GM13977 (cell line): ENCODE measurements at places on chromosomes 12 and 14.

DNA sequence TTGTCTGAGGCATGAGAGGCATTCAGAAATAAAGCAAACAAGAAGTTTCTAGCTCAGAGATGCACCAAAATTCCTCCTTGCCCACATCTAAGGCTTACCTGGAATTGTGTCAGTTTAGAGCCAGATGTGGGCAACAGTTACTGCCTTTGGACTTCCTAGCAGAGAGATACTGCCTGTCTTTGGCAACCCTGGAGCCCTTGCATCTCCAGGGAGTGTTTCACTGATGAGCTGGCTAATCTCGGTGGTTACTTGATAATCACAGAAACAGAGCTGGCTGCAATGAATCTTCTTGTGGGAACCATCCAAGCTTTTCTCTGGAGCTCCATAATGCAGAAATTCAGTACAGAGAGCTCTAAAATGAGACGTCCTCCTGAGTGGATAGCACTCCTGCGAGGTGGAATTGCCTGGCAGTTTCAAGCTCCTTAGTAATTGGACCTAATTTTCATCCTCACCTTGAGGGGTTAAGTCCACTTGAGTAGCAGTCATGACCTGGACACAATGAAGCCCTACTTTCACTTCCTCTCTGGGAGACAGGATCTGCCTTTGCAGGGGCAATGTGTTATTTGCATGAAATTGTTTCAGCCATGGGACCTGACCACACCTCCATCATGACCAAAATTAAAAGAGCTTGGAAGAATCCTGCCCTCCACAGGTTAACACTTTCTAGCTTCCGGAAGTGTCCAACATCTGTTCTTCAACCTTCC lies 108.8 kb upstream of the ARHGAP5 start:
- DNase-seq = no peak

- DNase-seq = no peak
Observed at GRCh38 chr14:22375321-22375930, 213.6 kb downstream of the DAD1 start.

- DNase-seq = no peak
Observed at GRCh38 chr12:122895320-122895703, 612 bp downstream of the VPS37B start.

DNA sequence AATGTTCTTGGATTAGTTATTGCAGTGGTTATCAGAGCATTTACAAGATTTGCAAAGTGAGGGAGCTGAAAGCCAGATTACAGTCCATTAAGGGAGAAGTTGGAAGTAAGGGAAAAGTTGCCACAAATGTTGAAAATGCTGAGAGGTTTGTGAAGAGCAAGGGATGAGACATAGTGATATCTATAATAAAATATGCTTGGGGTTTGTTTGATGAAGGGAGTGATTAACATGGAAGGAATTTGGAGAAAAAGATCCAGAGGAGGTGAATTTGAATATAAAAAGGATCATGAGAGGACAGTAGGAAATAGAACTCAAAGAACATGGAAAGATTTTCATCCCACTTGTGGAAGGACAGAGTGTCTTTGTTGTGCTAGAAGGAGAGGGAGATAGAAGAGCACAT lies 19.3 kb upstream of the CCER1 start:
- DNase-seq = no peak

- no peak for DNase-seq
Observed at GRCh38 chr12:27276275-27276674, 32.2 kb downstream of the STK38L start.

GRCh38 chr14:71539650-71540285 lies 392.5 kb upstream of the RGS6 start:
- no peak for DNase-seq

DNA sequence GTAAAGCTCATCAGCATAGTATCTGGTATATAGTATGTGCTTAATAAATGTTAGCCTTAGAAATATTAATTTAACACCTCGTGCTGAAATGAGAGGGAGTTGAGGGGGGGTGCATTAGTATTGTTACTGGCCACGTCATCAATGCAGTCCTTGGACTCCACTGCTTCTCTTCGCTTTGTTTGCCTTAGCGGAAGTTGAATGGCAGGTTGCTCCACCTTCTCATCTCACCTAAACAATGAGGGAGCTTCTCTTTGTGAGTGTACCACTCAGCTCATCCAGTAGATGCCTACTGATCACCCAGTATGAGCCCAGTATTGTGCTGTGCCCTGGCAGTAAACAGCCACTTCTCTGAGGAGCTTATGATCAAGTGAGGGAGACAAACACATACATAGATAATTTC lies 4.5 kb downstream of the TMEM117 start:
- DNase-seq = no peak

- DNase-seq = no peak
Observed at GRCh38 chr12:120654656-120655055, 14.2 kb downstream of the CABP1 start.

DNA sequence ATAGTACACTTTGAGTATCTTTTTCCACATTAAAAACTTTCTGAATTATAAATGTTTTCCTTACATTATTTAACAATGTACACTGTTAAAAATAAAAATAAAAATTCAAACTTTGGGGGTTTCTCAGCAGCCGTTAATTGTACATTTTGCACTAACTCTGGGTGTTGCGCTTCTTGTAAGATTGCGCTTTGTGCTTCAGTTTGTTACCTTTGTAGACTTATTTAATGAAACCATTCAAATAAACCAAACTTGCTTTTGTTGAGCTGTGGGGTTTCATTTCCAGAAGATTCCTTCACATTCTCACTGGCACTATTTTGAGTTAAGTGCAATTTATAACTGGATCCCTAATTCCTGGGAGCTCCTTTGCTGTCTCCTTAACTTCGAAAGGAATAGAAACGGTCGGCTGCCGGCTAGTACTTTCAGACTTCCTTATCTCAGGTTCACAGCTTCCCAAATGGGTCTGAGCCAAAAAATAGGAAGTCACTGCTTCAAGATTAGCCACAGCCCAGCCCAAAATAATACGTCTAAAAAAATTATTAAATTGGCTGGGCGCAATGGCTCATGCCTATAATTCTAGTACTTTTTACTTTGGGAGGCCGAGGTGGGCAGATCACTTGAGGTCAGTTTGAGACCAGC lies 38.2 kb downstream of the RAD52 start:
- DNase-seq = no peak

- no peak for DNase-seq
Observed at GRCh38 chr14:35286003-35286600, 6.1 kb upstream of the PSMA6 start.

DNA sequence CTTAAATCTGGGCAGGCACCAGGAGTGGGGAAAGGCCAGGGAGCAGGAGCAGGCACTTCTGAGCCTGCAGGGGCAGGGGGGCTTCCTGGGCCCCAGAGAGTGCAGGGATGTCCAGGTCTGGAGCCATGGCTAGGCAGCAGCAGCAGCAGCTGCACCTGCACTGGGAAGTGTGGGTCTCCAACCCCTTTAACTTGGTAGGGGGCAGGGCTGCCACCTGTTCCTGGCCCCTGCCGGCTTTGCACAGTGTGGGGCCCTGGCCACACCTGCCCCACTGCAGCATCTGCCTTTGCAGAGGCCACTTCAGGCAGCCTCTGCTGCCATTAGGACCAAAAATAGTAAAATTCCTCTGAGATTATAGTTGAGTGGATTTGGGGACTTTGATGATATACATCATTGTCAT lies 138.5 kb downstream of the SLC16A7 start:
- DNase-seq = no peak

- DNase-seq = peak; percentile 91
Observed at GRCh38 chr12:121799842-121800693, 3.7 kb upstream of the SETD1B start.

DNA sequence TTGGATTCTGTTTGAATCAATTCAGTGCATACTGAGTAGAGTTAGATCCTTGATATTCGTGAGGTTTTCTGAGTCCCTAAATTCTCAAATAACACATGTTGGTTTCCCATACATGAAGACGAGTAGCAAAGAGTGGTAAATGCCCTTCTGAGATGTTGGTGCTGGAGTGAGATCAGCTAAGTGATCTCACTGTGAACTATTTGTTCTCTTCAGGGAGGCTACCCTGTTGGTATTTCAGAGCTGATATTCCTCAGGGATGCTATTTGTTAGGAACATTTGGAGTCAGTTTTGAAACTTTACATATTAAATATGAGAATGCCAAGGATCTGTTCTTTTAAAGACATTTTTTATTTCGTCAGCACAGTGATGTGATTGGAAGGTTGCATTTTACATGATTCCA lies 54.7 kb downstream of the SUSD6 start:
- DNase-seq = no peak

DNA sequence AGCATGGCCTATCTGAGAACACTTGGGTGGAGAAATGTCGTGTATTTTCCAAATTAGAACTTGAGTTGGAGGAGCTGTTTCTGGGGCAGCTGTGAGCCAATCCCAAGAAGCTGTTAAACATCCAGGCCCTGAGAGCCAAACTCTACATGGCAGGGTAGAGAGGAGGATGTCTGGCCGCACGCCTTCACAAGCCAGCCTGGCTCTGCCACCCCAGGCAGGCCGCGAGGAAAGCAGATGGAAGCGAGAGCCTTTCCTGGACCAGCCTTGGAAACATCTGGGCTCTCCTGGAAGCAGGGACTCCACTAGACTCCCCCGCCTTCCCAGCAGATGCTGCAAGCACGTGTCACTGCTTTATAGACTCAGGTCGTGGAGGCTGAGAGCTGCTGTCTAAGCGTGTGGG lies 312.8 kb upstream of the FKBP4 start:
- DNase-seq = no peak

DNA sequence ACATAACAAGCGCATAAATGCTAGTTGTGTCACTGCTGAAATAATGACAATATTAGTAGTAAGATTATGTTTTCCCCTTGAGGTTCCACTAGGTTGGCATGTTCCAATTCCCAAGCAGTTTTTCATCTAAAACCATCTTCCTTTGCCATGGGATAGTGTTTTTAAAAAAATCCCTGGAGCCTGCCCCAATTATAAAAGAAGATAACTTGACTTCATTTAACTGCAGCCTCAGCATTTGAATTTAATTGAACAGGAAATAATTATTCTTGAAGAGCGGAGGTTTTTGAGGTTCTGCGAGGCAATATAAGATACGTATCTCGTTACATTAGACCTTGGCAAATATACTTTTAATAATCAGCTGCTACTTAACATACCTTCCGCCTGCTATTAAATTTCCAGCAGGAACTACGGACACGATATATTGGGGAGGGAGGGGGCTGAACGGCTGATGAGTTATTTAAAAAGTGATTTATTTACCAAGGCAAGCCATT lies 65.2 kb upstream of the HSPB8 start:
- no peak for DNase-seq

- DNase-seq = no peak
Observed at GRCh38 chr14:69154779-69155178, 1.9 kb upstream of the DCAF5 start.

DNA sequence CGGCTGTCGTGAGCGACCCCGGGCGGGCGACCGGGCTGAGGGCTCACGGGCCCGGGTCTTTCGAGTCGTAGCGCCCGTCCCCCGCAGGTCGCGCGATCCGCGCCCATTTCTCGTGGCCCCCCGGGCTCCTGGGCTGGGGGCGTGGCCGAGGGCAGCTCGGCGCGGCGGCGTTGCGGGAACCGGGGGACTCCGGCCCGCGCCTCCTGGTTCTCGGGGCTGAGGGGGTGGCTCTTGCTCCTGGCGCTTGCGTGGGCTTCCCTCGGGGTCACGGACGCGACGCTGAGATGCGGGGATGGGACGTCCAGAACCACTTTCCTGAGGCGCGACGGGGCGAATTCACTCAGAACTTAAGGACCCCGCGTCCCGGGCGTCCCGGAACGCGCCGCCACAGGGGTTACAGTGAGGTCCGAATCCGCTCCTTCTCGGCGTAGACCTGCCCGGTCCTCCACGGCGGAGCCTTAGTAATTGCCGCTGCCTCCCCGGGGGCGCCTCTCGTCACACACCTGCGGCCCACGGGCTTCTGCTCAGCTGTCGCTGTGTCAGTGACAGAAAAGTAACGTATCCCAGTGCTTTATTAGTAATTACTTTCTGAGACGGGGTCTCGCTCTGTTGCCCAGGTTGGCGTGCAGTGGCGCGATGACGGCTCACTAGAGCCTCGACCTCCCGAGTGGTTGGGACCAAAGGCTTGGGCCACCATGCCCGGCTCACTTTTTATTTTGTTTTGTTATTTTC lies 606 bp downstream of the EP400 start:
- DNase-seq = peak; percentile 58

- DNase-seq = no peak
Observed at GRCh38 chr14:77390188-77390587, 13.0 kb downstream of the SAMD15 start.

DNA sequence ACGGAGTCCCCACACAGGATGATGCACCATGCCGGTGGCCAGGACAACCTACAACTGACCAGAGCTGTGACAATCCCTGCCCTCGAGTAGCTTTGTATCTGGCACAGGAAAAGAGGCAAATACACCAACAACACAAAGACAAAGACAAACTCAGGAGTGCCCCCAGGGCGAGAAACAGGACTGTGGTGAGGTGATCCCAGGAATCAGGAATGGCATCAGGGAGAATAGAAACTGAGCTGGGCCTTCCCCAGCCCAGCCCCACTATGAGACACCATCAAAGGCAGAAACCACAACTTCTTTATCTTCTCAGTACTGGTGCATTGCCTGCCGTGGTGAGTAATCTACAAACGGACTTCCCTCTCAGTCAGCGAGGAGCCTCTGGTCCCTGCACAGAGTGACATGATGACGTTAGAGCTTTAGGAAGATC lies 157.7 kb downstream of the TTC7B start:
- peak; percentile 20 for DNase-seq

GRCh38 chr12:111312016-111312415 lies 56.9 kb downstream of the PHETA1 start:
- no peak for DNase-seq

DNA sequence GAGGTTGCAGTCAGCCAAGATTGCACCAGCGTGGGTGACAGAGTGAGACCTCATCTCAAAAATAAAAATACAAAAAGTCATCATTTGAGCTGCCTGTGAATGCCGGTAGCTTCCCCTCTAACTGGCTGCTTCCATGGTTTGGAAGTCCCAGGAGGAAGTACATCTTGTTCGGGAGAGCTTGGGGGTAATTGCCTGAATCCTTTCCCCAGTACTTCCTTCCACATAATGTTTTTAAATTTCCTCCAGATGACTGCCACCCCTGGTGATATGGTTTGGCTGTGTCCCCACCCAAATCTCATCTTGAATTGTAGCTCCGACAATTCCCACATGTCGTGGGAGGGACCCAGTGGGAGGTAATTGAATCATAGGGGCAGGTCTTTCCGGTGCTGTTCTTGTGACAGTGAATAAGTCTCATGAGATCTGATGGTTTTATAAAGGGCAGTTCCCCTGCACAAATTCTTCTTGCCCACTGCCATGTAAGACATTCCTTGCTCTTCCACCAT lies 87.2 kb downstream of the SPRING1 start:
- no peak for DNase-seq

GRCh38 chr12:53530920-53531319 lies 23.6 kb upstream of the NPFF start:
- no peak for DNase-seq

DNA sequence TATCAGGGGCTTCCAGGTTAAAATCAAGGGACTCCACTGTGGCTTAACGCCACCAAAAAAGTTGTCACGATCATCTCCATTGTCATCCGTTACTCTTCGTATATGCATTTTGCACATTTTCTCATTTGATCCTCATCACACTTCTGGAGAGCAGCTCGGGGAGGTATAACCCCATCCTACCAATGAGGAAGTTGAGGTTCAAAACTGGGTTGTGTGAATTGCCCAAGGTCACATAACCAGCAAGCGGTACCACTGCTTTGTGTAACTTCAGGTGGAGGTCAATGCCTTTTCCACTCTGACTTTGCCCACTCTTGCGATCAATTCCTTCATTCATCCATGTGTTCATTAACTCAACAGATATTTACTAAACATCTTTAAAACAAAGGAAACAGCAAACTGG lies 71.1 kb upstream of the CCND2 start:
- no peak for DNase-seq

- no peak for DNase-seq
Observed at GRCh38 chr12:109594556-109595317, 21.1 kb downstream of the MVK start.

- DNase-seq = no peak
Observed at GRCh38 chr12:45435945-45436710, 220.2 kb downstream of the ANO6 start.
